ENCODE measurements at places on chromosomes 7 and 10. TPM values are rescaled to one million over a fixed set of nuclear protein-coding genes. Genes with fewer than 3 reads are reported as not detected.

The LRRC17 gene
- total RNA-seq = not detected

The PILRA gene
- 1.5 TPM for total RNA-seq

The HOXA7 gene
- total RNA-seq = not detected

GRCh38 chr10:125149036-125149679 is 11.2 kb downstream of the CTBP2 start:
- no peak for DNase-seq

- peak; percentile 51 for DNase-seq
Observed at GRCh38 chr7:86939197-86939814, 120.1 kb downstream of the ELAPOR2 start.

The EMX2 gene
- not detected for total RNA-seq

The SVOPL gene
- total RNA-seq = 0.70 TPM
